IPS-NIHi11 (cell line): ENCODE measurements at places on chromosomes 3 and 15.
A peak's percentile ranks its signal among the peaks of the same experiment; 100 is the strongest.

DNA sequence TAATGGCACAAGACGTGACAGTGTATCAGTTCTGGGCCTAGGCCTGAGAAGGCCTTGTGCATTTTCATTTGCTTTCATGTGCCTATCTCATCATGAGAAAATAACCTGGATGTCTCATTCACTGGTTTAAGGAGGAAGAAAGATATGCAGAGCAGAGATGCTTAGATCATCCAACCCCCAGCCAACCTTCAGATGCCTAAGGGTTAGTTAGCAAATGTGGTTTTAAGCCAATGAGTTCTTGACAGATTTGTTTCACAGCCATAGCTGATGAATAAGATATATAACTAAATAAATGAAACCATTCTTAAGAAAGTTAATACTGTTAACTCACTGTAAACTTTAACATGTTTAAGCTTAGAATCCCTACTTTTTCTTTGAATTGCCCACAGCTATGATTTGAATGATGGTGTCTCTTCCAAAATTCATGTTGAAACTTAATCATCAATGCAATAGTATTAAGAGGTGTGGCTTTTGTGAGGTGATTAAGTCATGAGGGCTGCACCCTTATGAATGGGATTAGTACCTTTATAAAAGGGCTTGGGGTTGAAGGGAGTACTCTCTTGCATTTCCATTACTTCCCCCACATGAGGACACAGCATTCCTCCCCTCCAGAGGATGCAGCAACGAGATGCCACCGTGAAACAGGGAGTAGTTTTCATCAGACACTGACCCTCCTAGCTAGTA is 324.6 kb upstream of the TBC1D5 start:
- DNase-seq, result no peak

DNA sequence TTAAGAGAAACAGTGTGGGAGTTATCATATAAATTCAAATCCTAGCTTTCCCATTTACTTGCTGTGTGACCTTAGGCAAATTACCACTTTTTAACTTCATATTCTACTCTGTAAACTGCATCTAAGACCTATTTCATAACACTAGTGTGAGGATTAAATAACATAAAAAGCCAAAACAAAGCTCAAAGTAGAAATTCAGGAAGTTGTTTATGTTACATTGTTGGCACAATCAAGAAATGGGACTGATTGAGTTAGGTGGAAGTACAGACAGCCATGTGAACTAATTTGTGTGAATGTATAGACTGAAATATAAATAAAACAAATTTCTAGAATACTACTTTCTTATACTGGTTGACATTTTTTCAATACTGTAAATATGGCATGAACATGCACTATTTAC is 131.7 kb downstream of the STAG1 start:
- no peak for DNase-seq

- no peak for DNase-seq
Observed at GRCh38 chr3:14921811-14922705, 25.3 kb upstream of the NR2C2 start.

DNA sequence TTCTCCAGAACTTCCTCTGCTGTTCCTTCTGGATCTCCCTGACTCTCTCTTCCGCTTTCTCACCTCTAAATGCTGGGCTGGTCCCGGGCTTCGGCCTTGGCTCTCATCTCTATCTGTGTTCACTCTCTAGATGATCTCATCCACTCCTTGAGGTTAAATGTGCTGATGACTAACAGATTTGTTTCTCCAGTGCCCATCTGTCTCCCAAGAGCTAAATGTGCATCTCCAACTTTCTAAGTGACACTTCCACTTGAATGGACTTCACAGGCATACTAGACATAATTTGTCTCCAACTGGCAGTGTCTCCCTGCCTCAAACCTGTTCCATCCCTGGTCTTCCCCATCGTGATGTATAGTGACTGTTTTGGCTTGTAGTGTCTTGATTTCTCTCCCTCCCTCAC is 95.3 kb downstream of the ITPR1 start:
- no peak for DNase-seq

DNA sequence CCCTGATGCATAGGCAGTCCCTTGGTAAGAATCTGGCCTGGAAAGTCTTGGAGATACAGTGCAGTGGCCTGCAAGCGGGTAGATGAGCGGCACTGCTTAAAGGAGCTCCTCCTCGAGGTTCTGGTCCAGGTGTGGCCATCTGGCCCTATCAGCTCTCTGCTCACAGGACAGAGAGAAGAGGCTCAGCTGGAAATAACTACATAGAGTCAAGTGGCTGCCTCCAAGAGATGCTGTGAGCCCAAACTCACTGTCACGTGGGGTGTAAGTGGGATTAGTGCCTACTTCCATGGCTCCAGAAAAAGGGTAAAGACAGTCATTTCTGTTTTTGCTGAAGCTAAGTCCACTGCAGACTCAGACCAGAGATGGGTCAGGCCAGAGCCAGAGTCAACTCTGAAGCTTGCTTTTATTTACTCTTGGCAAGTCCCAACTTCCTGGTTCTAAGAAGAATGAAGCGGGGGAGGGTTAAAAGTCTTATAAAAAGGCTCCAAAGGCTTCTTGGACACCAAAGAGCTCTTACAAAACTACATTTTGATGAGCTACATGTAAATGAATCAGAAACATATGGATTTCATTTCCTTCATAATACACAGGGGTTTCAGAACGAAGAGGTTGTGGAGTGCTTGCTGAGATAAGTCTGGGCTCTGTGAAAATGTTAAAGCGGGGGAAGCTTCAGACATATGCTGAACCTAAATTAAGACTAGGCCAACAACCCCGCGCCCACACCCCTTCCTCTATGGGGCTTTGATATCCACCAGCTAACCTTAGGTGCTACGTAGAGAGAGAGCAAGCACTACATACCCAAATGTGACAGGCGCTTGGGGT is 77.1 kb downstream of the PDZRN3 start:
- no peak for DNase-seq

DNA sequence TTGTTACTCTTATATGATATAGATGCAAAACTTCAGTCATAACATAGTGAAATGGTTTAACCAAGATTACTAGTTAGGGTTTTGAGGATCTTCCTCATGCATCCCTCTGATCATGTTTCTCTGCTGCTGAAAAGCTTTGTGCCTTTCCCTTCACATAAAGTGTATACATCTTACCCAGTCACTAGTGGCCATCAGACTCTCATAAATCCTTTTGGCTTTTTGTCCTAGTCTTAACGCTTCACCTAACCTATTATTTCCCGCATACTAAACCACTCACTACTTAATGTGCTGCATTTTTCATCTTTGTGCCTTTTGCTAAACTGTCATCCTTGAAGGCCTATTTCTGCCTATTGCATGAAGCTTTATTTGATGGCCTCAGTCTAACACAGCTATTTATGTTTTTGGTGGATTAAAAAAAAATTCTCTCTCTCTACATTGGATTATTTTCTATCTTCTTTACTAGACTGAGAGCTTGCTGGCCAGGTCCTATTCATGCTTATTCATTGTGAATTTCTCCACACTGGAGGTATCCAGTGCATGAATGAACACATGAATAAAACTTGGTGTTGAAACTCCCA is 717.6 kb upstream of the GOLIM4 start:
- DNase-seq, result no peak

- DNase-seq, result no peak
Observed at GRCh38 chr3:51382076-51382745, 2.9 kb upstream of the MANF start.

DNA sequence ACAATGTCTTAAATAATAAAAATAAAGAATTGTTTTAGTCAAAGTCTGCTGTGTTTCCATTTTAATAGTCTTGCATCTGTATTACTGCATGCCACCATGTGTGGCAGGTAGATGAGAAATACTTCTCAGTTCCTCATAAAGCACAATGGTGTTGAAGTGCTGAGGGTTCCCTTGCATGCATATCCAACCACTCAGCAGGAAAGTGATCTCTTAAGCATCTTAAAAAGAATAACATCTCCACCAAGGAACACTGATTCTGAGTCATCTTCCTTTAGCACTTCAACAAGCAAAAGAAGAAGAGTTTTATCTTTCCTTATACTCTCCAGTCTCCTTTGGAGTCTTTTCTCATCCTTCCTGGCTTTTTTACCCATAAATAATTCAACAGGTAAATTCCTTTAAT is 602.0 kb downstream of the TBL1XR1 start:
- DNase-seq, result no peak

GRCh38 chr3:57756528-57757401 is 656 bp downstream of the SLMAP start:
- DNase-seq, result peak; percentile 55

GRCh38 chr3:17154941-17155340 is 270.2 kb downstream of the PLCL2 start:
- DNase-seq, result no peak

DNA sequence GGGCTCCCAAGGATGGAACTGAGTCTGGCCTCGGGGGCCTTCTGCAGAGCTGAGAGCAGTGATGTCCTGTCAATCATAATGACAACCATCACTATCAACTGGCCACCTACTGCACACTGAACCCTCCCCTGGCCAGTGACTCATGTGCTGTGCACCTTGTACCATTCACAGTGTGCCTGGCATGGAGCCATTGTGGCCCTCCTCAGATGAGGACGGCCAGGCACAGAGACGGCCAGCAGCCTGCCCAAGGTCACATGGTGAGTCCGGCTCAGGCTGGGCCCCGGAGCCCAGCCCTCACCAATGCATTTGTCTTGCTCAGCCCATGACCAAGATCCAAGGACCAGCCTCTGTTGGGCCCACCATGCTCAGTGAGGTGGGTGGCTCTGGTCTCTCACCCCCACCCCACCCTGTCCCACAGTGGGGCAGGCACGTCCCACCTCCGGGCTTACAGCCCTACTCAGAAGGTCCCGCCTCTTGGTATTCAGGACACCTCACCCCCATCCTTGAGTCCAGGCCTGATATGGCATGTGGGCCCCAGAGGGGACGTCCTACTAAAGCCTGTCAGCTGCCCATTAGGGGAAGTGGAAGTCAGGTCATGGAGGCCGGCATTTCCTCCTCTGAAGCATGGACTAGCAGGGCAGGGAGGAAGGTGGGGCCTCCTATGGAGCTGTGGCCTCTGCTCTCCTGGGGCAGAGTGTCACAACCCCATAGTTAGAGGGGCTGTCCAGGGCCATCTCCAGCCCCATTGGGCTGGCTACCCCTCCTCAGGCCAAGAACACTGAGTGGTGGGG is 35.9 kb upstream of the TMEM115 start:
- DNase-seq, result no peak

DNA sequence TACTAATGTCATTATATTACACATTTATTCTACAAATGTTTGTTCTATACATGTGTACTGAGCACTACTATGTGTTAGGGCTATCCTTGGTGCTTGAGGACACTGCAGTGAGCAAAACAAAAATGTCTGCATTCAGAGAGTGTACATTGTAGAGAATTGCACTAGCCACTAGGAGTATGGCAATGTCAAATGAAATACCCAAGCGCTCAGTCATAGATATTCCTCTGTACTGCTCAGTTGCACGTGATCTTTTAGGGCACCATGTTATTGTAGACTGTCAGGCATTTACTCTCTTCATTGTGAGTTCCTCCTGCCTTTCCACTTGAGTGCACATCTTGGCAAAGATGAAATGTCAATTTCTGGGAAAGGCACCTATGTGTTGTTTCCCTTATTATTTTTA is 36.8 kb downstream of the FNDC3B start:
- DNase-seq, result no peak

GRCh38 chr3:15778332-15778858 is 19.4 kb downstream of the ANKRD28 start:
- no peak for DNase-seq

DNA sequence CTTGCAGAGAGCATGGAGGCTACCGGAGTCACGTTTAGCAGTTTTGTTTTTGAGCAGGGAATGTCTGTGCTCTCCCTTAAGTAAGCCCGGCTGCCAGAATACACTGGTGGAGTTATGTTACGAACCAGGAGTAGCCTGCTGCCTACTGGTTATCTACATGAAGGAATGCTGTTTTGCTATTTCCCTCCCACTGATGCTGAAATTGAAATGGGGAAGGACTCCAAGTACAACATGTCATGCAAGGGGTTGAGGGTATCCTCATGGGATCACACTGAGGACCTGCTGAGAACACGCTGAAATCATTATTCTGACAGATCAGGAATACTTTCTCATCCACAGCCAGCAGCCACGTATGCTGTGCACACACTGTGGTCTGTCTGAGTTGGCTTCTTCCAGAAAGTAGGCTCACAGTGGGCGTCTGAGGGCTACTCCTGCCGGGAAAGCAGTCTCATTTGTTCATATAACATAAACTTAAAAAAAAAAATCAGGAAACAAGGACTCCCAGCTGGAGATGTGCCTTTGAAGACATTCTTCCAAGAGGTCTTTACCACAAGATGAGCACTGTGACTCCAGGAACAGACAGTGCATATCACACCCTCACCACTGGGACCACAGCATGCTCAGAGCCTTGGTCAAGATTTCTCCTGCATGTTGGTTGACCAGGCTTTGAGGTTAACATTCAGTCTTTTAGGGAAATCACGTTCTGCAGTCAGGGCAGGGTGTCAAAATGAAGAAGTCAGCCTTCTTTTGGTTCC is 300.4 kb upstream of the RASGRP1 start:
- DNase-seq, result no peak

DNA sequence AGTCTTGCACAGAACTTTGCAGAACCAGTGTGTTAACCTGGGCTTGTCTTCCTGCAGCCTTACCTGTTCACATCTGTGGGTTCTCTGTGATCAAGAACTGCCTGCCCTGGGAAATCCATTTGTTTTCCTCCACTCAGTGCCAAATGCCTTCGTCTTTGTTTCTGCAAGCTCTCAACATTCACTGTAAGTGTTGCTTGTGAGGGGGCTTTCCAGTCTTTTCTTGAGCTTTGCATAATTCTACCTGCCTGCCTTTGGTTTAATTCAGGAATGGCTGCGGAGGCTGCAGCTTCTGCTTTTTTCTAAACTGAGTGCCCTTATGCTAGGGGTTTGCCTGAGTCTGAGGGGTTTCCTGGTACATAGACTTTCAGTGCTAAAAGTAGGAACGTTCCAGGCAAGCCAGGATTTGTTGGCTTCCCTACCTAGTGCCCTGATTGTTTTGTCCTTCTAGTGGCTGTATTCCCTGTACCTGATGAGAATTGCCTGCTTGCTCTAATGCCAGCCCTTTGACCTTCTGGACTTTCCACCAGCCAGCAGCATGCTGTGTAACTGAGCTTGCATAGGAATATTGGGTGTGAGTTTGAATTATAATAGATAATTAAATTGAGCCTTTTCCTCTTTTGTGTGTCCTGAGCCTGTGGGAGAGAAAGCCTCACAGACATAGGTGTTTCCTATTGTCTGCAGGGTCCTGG is 96.6 kb upstream of the CLSTN2 start:
- no peak for DNase-seq

GRCh38 chr15:99268431-99268830 is 17.1 kb downstream of the LRRC28 start:
- DNase-seq, result no peak

DNA sequence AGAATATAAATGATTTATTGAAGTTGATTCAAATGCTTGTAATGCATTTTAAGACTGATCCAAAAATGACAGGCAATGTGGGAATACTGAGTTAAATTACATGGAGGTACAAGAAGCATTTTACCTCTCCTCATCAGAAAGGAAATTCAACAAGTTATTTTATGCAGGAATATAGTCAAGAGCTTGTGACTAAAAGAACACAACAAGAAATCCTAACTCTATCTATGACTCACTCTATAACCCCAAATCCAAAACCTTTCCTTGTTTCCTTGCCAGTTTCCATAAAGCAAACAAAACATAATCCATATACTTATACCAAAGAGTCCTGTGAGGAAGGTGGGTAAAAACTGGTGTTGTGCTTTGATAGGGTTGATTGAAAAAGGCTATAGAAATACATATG is 30.8 kb downstream of the SIN3A start:
- no peak for DNase-seq

- DNase-seq, result no peak
Observed at GRCh38 chr3:85790445-85791030, 831.7 kb downstream of the CADM2 start.

- DNase-seq, result no peak
Observed at GRCh38 chr15:52523647-52524046, 5.0 kb downstream of the MYO5A start.

- peak; percentile 89 for DNase-seq
Observed at GRCh38 chr15:32730677-32731654, 13.2 kb downstream of the GREM1 start.
